ENCODE measurements at places on chromosomes 16 and 17.

- no peak for DNase-seq
Measured at GRCh38 chr17:44900894-44901293, 1.6 kb upstream of the EFTUD2 start.

- no peak for DNase-seq
Measured at GRCh38 chr17:81112450-81112849, 52.9 kb upstream of the PVALEF start.

- DNase-seq = no peak
Measured at GRCh38 chr16:51762081-51762996, 611.3 kb upstream of the SALL1 start.

GRCh38 chr16:3089717-3090592 is 9.1 kb downstream of the ZSCAN10 start:
- peak; percentile 39 for DNase-seq

DNA sequence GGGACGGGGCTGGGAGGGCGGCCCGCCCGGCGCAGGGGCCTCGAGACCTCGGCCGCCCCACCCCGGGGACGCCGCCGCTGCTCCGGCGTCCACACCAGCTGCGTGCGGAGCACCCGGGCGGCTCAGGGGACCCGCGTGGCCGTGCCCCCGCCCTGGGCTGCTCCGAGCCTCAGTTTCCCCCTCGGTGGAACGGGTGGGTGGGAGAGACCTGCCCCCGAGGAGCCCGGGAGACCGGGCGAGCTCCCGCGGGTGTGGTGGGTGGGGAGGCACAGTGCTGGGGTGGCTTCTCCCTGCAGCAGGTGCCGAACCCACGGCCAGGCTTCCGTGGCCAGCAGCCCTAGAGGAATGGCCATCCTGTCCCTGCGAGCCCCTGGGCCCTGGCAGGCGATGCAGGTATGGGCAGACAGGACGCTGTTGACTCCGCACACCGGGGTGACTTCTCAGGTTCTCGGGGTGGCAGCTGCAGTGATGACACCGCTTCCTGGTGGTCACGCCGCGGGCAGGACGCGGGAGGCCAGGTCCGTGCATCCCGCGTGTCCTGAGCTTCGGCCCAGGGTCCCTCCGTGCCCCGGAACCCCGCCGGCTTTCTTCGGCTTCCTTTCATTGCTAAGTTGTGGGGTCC is 677 bp downstream of the DEF8 start:
- DNase-seq = no peak

DNA sequence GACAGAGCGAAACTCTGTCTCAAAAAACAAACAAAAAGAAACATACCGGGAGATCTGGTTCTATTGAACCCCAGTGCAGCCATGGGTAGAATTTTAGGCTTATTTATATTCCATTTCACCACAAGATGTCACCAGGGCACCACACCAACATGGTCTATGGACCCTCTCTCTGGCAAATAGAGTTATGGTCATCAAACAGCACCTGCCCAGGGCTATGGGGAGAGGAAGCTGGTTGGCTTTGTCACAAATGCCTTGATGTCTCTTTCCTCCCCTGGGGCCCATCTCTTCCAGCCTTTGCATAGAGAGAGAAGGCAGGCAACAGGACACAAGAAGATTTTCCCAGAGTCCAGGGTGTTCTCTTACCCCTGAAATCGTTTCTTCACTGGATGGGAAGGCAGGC is 128.4 kb downstream of the WWOX start:
- no peak for DNase-seq

DNA sequence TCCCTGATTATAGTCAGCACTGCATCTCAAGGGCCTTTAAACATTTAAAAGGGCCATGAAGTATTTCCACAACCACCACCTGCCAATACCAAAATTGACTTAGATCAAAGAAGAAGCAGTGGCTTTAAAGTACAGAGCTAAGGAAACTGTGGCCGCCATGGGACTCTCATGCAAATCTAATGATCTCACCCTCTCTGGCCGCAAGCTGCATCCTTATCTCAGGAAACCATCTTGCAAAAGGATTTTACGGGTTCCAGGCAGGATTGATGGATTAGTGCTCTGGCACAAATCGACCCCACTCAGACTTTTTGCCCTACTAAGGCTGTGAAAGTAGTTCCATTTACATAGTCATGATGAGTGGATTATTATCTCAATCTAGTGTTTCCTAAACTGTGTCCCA is 22.6 kb downstream of the CDRT4 start:
- DNase-seq = no peak

GRCh38 chr17:15351925-15352324 is 10.5 kb upstream of the TEKT3 start:
- DNase-seq = no peak

- no peak for DNase-seq
Measured at GRCh38 chr17:72077326-72077960, 43.4 kb upstream of the SOX9 start.

DNA sequence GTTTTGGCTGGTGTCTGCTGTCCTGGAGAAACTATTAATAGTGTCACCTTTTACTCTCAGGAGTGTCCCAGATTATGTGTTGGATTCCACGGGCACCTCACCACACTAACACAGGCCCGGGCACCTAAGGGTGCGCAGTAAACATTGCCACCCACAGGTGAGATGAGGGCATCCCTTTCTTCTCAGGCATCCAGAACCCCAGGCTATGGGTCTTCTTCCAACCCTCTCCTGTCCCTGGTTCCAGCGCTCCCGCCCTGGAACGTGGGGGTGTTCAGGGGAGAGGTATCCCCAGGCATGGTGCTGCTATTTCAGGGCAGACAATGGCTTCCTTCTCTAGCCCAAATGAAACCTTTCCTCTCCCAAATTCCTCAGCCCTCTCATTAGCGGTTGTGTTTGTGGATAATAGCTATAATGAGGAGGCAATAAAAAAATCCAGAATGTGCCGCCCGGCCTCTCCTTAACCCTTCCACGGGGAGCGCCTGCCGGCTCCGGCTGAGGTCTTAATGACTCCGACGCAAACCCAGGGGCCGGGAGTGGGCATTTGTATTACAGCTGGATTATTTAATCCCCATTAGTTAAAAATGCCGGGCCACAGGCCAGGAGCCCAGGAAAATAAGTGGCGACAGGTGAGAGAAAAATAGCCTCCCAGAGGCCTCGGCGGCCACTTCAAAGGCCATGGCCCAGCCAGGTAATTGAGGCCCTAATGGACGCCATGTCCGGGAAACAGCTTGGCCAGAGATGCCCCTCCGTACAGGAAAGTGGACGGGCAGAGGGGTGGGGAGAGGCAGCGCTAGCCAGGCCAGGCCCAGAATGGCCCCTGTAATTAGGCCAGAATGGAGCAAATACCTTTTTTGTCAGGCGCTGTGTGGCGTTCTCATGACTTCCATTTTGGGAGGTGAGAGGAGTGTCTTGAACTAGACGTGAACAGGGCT is 102.8 kb downstream of the IRX5 start:
- DNase-seq = no peak

DNA sequence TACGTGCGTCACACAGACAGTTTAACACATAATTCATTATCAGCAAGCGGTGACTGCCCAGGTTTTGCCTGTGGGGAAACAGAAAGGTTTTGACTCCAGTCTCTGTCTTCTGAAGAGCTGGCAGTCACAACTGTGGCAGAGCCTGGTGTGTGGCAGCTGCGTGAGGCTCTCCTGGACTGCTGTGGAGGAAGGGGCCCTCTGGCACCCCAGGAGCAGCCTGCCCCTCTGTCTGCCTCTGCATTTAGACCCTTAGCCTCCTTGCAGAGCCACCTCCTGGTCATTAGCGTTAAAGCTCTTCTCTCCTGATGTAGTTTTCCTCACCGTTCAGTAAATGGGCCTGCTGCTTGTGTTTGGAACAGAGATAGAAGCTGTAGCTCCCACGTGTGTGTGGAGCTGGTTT is 10.9 kb downstream of the RAB40C start:
- no peak for DNase-seq

All from NCI-H1417 treated with DMSO at 0.1 percent for 48 hours (cell line).